ENCODE measurements at places on chromosomes 4 and X. TPM values are rescaled to one million over a fixed set of nuclear protein-coding genes. Genes with fewer than 3 reads are reported as not detected.

The DMRTC1 gene
- total RNA-seq = not detected

The SPOCK3 gene
- 0.43 TPM for total RNA-seq

The MAGEA8 gene
- not detected for total RNA-seq

The TBX22 gene
- total RNA-seq = not detected

The GYPE gene
- 0.93 TPM for total RNA-seq

The KIF4A gene
- 31.4 TPM for total RNA-seq

The PRSS12 gene
- 0.40 TPM for total RNA-seq

The SLC16A2 gene
- 1.5 TPM for total RNA-seq

The NDP gene
- total RNA-seq = 1.2 TPM

The EREG gene
- total RNA-seq = not detected

The PNPLA4 gene
- 7.8 TPM for total RNA-seq

The MAGEA6 gene
- not detected for total RNA-seq

The MAP7D2 gene
- 0.14 TPM for total RNA-seq

The GAK gene
- total RNA-seq = 52.4 TPM

The MAGEE2 gene
- total RNA-seq = not detected

The ALAS2 gene
- not detected for total RNA-seq

The MAD2L1 gene
- total RNA-seq = 54.9 TPM

The PSAPL1 gene
- total RNA-seq = not detected

The CENPE gene
- total RNA-seq = 72.2 TPM

The SLC25A4 gene
- total RNA-seq = 12.2 TPM

The ADGRL3 gene
- total RNA-seq = not detected

The DKK2 gene
- total RNA-seq = 6.0 TPM

The REPS2 gene
- 4.4 TPM for total RNA-seq

The GABRA4 gene
- not detected for total RNA-seq

The N4BP2 gene
- total RNA-seq = 15.4 TPM

The MAGEB10 gene
- total RNA-seq = not detected

The ZNF711 gene
- total RNA-seq = 4.0 TPM

The GPR78 gene
- not detected for total RNA-seq

The GABRG1 gene
- not detected for total RNA-seq

The SNX12 gene
- total RNA-seq = 69.7 TPM

The MAGEB4 gene
- total RNA-seq = not detected

The TCEANC gene
- total RNA-seq = 1.4 TPM

The SLITRK4 gene
- total RNA-seq = 64.4 TPM

The AKAP14 gene
- not detected for total RNA-seq

The NPY1R gene
- total RNA-seq = 0.13 TPM

The FGF13 gene
- total RNA-seq = 0.27 TPM

The NAA11 gene
- not detected for total RNA-seq
